ENCODE measurements at places on chromosomes 1 and 21.

DNA sequence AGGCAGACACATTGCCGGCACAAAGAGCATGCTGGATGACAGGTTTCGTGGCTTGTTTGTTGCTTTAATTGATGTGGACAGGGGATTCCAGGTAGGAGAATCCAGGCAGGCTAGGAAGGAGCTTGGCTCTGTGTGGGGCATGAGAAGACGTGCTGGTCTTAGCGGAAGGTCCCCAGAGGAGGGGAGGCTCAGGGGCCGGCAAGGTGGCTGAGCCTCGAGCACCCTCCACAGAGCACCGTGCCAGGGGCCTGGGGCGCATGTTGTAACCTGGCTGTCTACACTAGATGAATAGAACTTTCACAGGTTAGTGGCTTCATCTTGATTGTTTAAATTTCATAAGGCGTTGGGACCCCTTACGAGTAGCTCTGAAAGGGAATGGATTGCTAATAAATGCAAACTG is 223.1 kb downstream of the CAMTA1 start:
- DNase-seq: no peak

GRCh38 chr1:171834821-171835220 is 6.5 kb upstream of the DNM3 start:
- DNase-seq: no peak

GRCh38 chr1:113786069-113786468 is 26.2 kb downstream of the RSBN1 start:
- no peak for DNase-seq

DNA sequence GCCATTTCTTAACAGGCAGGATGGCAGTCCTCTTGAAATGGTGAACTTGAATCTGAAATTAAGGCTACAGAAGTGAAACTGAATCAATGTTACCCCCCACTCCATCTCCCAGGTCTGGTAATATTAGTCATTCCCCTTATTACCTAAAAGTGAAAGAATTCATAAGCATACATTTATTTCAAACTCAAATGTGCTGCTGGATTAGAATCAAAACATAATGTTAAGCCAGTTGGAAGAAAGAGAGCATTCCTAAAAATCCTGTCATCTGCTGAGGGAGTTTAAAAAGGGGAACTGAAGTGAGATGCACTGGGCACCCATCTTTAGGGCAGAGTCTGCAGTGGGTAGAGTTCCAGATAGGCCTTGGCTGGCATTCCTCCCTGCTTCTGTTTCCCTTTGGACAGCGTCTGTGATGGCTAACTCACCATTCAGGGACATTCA is 17.4 kb downstream of the KIAA0319L start:
- DNase-seq: no peak

DNA sequence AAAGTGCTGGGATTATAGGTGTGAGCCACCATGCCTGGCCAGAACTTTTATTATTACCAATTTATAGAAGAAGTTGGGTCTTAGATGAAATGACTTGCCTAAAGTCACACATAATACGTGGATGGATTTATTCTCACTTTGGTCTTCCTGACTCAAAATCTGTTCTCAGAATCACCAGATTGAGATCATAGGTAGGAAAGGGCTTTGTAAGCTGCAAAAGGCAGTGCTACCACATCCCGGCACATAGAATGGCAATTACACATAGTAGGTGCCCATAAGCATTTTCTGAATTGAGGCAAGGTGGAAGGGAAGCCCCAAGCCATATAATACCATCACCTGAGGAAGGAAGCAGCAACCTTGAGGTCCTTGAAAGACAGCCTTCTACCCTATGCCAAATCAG is 8.2 kb upstream of the CAPZB start:
- DNase-seq: no peak
